ENCODE measurements at places on chromosomes 12 and 14.

GRCh38 chr12:109670731-109671130, 42.9 kb upstream of the FAM222A start:
- DNase-seq, result no peak

DNA sequence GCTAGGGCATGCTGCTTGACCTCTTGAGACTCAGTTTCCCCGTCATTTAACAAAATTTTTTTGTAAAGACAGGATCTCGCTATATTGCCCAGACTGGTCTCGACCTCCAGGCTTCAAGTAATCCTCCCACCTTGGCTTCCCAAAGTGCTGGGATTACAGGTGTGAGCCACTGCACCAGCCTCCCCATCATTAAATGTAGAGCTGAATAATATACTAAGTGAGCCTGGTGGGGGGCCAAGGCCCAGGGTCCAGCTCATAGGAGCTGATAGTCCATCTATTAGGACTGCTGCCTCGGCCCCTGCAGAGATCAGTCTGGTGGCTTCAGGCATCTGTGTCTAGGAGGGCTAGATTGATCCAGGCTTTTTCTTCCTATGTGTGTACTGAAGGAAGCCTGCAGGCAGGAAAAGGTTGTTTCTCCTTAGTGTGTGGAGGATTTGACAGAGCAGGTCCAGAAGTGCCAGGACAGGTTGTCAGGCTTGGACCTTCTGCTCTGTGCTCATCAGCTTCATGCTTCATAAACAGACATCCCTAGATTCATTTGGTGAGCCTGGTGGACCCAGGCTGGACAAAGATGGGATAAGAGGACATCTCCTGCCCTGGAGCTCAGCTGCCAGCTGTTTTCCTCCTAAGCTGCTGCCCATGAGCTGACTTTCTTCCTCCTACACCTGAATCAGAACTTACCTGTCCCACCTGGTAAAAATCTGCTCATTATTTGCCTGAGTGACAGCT, 135.4 kb downstream of the ZFP36L1 start:
- DNase-seq, result no peak

- no peak for DNase-seq
Measured at GRCh38 chr12:119423285-119423684, 88.8 kb downstream of the CCDC60 start.

- peak; percentile 84 for DNase-seq
Measured at GRCh38 chr12:124852329-124852831, 11.3 kb downstream of the SCARB1 start.

DNA sequence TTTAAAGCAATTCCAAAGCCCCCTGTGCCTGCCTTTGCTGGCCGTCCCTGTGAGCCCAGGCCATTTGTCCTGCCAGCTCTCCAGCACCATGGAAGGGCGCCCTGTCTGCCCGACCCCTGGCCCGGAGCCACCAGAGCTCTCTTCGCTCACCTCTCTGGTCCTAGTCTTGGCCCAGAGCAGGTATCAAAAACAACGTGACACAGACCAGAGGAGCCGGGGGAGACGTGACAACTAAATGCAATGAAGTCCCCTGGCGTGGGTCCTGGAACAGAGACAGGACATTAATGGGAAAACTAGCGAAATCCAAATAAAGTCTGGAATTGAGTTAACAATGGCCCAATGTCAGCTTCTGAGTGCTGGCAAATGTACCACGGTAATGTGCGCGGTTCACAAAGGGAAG, 83.2 kb upstream of the DIO3 start:
- DNase-seq, result no peak

- DNase-seq, result no peak
Measured at GRCh38 chr12:57233357-57234232, 4.1 kb downstream of the SHMT2 start.

GRCh38 chr14:96634481-96634880, 132.3 kb downstream of the PAPOLA start:
- DNase-seq, result no peak

DNA sequence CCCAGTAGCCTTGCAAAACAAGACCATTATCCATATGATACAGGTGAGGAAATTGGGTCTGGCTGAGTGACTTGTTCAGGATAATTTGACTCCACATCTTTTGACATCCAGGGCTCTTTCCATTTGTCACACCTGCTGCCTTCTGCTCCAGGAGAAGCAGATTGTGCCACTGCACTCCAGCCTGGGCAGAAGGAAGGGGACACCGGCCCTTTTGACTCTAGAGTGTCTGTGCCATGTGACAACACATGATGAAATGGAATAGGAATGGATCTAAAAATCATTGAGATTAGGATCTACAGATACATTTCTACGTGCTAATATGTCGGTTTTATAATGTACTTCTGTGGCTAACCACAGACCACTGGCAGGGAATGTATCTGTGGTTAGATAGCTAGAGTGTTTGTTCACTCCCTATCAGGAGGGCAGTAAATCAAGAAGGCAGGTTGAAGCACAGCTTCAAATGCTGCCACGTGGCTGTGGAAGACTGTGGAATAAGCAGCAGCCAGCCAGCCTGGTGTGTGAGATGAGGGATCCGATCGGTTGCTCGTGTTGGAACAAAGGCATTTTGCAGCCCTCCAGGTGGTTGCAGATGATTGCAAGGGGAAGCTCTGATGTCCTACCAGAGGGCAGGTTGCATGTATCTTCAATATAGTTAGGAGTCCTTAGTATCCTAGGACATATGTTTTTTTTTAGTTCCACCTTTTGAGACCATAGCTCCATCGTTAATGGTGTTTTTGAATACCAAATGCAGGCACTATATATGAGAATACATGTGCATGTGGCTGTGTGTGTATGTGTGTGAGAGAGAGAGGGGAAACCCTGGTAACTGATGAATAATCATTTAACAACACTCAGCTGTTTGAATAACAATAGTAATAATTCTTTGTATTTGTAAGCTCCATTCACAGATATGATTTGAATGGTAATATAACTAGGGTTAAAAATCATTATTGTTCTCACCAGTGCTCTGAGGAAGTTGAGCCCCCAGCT, 28.6 kb downstream of the EML1 start:
- no peak for DNase-seq

- DNase-seq, result no peak
Measured at GRCh38 chr14:105859717-105860614, 333.6 kb downstream of the TMEM121 start.

DNA sequence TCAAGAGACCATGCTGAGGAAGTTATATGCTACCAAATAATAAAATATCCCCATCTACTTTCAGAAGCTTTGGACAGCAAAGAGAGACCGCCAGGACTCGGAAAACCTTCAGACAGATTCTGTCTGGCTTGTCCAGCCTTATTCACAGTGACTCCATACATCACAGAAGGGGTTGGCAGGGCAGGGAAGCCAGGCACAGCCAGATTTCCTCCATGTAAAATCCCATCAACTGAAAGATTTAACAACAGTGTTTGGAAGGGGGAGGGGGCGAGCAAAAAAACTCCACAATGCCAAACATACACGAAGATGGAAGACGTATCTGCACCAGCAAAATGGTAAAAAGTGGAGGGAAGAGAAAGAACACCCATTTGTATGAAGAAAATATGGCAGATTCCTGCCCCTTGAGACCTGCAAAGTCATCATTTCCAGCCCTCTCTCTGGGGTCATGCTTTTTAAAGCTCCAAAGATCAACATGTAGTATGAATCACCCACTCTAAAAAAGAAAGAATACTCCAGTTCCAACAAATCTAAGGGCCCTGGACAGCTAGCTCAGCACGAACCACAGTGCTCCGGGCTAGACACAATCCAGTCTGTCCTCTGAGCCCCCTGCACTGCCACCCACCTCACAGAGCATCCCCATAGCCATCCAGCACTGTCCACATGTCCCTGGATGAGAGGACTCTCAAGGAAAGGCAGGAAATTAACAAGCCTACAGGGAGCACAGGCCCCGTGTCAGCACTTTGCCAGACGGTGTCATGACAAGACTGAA, 116.4 kb downstream of the DICER1 start:
- no peak for DNase-seq

- DNase-seq, result no peak
Measured at GRCh38 chr14:105256292-105256960, 8.1 kb downstream of the BTBD6 start.

GRCh38 chr14:100084591-100084990, 19.4 kb downstream of the EVL start:
- no peak for DNase-seq

- DNase-seq, result no peak
Measured at GRCh38 chr14:52043690-52044089, 25.2 kb downstream of the NID2 start.

GRCh38 chr12:69442894-69443293, 27.3 kb upstream of the FRS2 start:
- no peak for DNase-seq

DNA sequence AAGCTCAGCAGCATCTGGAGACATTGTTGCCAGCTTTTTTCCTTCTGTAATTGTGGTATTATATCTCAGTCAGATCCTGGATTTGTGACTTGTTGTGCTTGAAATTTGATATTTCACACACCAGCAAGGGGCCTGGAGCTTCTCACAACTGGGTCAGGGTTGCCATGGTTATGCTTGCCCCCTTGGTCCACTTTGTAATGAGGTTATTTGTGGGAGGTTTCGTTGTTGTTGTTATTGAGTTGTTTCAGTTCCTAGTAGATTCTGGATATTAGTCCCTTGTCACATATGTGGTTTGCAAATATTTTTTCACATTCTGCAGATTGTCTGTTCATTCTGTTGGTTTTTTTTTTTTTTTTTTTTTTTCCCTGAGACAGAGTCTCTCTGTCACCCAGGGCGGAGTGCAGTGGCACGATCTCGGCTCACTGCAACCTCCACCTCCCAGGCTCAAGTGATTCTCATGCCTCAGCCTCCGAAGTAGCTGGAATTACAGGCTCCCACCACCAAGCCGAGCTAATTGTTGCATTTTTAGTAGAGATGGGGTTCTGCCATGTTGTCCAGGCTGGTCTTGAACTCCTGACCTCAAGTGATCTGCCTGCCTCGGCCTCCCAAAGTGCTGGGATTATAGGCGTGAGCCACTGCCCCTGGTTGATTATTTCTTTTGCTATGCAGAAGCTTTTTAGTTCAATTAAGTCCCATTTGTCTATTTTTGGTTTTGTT, 80.6 kb upstream of the ETV6 start:
- DNase-seq, result no peak

DNA sequence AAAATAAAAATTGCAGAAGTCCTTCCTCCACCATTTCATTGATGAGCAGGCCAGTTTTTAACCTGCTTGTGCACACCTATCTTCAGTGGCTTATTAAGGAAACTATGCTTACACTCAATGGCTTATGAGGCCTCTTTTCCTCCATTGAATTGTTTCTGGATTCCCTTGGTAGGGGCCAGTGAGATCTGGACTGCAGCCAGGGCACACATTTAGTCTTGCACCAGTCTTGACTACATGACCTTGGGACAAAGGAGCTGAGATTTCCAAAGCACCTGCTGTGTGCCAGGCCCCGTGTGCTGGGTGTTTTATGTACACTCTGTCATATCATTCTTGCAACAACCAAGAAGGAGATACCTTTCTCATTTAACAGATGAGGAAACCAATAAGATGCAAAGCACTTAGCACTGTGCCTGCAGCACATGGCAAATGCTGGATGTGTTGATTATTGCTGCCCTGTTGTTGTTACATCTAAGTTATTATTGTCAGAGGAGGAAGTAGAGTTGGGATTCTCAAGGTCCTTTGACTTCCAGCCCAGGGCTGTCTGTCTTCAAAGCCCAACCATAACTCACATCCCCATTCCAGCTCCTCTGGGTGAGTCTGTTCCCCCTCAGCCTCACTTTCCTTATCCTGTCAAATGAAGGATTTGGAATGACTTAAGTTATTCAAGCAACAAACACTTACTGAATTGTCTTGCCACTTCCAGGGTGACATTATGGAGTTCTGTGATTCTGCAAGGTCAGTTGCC, 31.6 kb upstream of the RIN3 start:
- DNase-seq, result no peak

DNA sequence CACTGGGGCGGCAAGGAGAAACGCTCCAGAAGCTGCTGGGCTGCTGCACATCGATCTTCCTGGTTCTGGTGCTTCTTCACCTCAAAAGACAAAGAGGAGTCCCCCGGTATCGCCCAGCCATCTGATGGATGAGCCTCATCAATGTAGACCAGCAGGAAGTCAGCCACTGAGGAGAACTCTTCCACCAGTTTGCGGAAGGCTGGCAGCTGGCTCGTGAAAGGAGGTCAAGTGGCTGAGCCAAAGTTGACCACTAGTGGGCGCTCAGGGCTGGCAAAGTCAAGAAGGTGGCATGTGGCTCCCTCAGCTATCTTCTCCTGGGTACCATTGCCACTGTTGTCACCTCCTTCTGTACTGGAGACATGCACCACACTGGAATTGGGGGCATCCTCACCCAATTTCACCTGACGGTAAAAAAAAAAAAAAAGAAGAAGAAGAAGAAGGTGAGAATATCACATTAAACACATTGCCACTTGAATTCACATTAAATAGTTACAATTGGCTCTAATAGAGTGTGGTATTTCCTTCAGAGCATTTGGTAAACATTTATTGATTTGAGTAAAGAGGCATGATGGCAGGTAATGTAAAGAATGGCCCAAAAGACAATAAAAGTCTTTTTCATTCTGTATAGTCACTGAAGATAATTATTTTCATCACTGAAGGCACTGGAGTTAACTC, 8.3 kb downstream of the DIO2 start:
- DNase-seq, result no peak

GRCh38 chr12:46373301-46374296, 1.0 kb upstream of the SLC38A2 start:
- peak; percentile 19 for DNase-seq

DNA sequence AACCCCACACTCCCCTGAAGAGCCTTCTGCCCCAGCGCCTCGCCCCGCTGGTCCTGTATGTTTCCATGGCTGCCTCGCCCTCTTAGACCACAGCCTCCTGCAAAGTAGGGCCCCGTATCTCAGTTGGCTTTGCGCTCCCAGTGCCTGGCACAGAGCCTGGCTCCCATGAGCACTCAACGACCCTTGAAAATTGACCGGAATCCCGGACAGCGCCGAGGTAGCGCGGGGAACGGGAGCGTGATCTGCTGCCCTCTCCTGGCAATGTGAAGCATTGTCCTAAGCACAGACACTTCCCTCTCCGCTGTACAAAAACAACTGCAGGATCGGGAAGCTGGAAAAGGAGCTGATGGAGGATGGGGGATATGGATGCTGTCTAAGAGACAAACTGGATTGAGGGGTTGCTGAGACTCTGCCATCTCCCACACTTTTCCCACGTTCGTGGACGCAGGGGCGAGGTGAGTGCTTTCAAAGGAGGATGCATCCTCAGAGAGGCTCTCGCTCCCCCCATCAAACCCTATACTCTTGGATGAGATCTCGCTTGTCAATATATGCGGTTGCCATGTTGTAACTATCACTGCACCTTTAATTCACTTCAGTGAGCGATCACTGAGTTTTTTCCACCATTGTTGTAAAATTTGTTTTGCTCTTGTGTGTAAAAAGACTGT, 10.7 kb upstream of the FKBP4 start:
- no peak for DNase-seq

GRCh38 chr12:92418381-92418780, 272.7 kb upstream of the BTG1 start:
- no peak for DNase-seq

- peak; percentile 97 for DNase-seq
Measured at GRCh38 chr14:60753264-60754119, 18.9 kb downstream of the MNAT1 start.

All from GF-D8 (cell line).